ENCODE measurements at places on chromosomes 16 and 17.

- DNase-seq, result no peak
Measured at GRCh38 chr17:3035968-3036280, 27.5 kb downstream of the OR1D5 start.

DNA sequence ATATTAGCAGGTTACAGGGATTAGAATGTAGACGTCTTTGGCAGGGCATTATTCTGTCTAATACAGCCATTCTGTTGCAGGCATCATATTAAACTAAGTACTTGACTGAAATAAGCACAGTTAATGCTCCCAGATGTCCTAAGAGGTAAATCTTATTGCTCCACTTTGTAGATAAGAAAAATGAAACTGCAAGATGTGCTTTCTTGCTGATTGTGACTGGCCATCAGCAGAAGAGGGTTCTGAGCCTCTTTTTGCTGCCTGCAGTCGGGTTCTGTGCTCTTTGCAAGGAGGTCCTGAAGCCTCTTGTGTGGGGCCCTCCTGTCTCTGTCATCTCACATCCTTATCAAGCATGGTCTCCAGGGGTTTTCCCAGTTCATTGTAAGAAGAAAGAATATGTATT, 167.1 kb downstream of the KCNJ2 start:
- no peak for DNase-seq

- DNase-seq, result no peak
Measured at GRCh38 chr17:49922095-49922494, 46.9 kb upstream of the DLX4 start.

DNA sequence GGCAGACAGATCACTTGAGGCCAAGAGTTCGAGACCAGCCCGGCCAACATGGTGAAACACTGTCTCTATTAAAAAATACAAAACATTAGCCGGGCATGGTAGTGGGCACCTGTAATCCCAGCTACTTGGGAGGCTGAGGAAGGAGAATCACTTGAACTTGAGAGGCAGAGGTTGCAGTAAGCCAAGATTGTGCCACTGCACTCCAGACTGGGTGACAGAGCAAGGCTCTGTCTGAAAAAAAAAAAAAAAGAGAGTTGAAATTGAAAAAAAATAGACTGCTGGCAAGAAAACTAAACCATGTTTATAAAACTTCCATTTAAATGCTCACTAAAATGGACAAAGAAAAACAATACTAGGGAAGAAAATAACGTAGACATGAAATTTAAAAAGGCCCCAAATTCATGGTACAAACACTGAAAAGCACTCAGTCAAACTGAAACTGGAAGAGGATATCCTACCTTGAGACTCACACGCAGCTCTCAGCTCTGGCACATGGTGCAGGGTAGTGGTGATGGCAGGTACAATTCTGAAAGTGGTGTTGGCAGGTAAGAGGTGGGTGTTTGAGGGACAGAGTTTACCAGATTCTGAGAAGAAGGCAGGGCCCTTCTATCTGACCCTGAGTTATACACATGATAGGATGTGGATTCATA, 19.3 kb downstream of the CNTROB start:
- DNase-seq, result no peak

DNA sequence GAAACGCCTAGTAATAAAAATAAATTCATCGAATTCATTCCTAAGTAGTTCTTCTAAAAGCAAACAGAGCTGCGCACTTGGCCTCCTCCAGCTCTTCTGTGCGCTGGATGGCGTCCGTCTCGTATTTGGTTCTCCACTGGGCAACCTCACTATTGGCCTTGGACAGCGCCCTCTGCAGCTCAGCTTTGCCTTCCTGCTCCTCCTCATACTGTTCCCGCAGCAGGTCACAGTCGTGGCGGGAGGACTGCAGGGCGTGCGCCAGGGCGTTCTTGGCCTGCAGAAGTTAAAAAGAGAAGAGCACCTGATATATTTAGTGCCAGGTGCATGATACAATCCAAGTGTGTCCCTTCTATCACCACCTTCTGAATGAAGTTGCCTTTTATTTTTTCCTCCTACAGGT, 21.8 kb downstream of the MYH3 start:
- DNase-seq, result no peak

GRCh38 chr17:20930081-20930760, 112.6 kb downstream of the USP22 start:
- DNase-seq, result no peak

DNA sequence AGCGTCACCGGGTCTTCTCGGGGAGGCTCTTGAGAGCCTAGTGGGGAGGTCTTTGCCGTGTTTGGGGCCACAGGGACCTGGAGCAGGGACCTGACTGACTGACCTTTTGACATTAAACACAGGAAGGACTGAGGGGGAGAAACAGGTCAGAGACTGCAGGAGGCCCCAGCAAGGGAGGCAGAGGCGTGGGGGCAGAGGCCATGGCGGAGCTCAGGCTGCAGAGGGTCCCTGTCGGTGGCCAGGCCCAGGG, 41.6 kb upstream of the GSE1 start:
- DNase-seq, result no peak

DNA sequence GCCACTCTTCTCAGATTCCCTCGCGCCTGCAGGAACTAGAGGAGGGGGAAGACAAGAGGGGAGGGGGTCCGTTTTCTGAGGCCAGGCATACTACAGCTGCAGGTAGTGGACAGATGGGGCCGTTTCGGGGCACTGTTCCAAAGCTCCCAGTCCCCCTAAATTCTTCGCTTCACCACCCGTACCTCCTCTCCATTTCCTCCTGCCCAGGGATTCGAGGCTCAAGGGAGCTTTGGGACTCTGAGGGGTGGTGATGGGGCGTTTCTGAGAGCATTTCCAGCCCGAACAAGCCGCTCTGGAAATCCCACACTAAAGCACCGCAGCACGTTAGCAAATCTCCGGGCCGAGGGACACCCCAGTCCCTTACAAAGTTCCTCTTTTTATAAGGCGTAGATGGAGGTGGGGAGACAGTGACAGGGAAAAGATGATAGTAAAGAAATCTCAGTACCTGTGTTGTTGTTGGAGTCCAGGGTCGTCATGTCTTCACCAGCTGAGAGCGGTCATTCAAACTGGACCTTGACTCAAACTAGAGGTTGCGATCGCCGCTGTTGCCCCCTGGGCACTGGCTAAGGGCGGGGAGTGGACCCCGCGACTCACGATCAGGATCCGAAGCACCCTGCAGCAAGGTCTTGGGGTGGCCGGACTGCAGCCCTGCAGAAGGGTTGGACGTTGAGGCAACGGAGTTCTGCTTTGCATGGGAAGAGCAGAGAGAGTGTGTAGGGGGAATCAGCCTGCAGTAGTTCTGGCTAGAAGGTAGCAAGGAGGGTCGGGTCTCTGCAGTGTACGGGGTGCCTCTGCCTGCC, 570 bp downstream of the NR1D1 start:
- DNase-seq, result no peak

DNA sequence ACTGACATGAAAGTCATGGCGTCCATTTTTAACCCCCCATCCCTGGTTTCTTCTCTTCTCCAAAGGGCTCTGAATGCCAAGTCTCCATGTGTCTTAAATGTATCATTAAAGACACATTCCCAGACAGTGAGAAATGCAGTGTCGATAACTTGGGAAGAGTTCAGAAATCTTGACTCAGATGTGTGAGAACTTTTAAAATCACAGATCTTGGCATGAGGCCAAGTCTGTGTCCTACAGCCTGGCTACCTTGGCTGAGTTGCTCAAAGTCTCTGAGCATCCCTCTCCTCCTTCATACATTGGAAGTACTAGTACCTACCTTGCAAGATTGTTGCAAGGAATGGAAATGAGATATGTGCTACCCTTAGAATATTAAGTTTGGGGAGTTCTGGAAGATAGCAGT, 1046.5 kb upstream of the RBFOX1 start:
- no peak for DNase-seq
